ENCODE measurements at places on chromosomes 2 and 18. TPM values are rescaled to one million over a fixed set of nuclear protein-coding genes. Genes with fewer than 3 reads are reported as not detected.

FOXI3 gene
- total RNA-seq = not detected

GRCh38 chr18:35582899-35583558, 1.5 kb downstream of the GALNT1 start:
- DNase-seq = no peak

- DNase-seq = no peak
Observed at GRCh38 chr18:67485655-67486054, 30.9 kb downstream of the DSEL start.

DNA sequence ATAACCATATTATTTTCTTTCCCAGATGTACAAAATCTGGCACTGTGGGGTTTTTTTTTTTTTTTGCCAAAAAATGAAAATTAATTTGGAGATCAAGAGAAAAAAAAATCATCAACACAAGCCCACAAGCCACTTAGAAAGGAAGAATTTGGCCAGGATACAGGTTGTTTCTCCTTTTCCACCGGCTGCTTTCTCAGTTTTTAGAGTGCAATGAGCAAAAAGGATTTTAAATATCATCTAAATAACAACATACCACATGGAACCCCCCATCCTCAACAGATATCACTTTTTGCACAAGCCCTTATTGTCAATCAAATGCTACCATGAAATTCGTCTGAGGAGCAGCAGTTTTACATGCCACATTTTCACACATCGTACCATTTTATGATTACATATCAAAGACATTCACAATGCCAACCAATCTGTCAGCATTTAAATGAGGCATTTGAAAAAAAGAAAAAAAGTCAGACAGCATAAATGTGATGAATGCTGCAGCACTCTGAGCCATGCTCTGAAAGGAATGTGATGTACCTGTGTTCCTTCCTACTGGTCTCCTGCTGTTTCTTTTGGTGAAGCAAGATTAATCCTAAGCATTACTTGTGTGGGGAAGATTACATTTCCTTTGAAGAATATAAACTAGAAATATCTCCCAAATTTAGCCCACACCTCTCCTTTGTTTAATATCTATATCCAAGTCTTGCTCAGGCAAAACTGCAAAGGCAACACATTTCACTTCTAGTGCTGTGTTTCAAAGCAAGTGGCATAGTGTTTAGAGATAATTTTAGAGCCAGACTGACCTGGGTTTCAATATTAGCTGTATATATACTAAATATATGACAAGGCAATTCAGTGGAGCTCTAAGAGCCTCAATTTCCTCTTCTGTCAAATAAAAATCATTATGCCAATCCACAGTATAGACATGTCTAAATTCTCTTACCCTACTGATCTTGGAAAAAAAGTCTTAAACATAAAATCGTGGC, 391.3 kb downstream of the CMPK2 start:
- no peak for DNase-seq
